Muscle of back (tissue), 13 donors: ENCODE measurements at places on chromosomes 5 and 9.

DNA sequence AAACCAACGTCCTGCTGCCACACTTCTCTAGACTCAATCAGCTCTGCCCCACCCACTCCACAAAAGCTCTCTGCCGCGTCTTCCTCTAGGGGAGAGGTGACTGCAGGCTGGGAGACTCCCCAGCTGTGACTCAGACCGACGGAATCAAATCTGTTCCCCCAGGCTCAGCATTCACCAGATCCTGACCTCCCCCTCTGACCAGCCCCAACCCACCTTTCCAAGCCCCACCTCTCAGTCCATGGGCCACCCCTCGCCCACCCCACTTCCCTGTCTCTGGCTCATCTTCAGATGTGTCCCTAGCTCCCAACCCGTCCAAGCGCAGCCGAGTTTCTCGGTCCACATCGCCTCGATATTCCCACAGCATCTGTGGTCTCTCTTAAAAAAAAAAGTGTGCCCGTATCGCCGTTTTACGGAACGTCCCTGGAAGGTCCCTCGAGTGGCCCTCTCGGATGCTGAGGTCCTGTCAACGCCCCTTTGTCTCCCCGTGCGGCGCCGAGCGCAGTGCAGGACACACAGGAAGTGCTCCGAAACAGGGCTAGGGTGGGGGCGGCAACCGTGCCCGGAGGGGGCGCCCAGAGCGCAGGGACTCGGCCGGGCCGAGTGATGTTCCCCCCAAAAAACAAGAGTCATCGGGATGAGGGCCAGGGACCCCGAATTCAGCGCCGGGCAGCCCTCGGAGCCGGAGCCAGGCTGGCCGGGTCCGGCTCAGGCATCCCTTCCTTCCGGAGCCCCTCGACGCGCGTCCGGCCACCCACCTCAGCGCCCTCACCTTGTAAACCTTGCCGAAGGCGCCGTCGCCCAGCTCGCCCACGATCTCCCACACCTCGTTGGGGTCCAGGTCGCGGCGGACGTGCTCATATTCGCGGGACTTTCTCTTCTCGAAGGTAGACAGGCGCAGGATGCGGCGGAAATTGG is 649 bp downstream of the STK10 start:
- peak; percentile 34 for DNase-seq

- no peak for DNase-seq
Observed at GRCh38 chr5:135697251-135697958, 118.6 kb upstream of the CXCL14 start.

DNA sequence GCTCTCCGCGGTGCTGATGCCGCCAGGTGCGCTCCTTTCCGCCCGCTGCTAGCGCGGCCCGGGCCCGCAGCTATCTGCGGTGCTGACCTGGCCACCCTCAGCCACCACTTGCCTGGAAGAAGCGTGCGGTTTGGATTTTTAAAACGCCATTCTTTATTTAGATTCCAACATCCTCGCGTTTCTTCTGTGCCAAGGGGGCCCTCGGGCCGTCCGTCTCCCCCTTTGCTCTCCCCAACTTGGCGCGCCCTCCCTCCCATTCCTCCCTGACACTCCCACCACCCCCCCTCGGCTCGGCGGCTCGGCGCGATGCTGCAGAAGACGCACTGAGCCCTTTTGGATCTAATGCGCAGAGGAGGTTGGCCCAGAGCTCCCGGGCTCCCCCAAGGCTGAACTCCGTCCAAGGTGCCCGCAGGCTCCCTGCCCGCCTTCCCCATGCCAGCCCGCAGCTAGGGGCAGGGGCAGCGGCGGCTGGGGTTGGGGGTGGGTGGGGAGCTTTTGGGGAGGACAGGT is at the start of gene BARHL1:
Gene BARHL1, plus strand, starts transcription at position 331 of the 510 bp plus-strand sequence. CDS start 192 bp downstream, outside the sequence.
- no peak for DNase-seq

- no peak for DNase-seq
Observed at GRCh38 chr9:90408659-90409058, 234.0 kb downstream of the DIRAS2 start.

DNA sequence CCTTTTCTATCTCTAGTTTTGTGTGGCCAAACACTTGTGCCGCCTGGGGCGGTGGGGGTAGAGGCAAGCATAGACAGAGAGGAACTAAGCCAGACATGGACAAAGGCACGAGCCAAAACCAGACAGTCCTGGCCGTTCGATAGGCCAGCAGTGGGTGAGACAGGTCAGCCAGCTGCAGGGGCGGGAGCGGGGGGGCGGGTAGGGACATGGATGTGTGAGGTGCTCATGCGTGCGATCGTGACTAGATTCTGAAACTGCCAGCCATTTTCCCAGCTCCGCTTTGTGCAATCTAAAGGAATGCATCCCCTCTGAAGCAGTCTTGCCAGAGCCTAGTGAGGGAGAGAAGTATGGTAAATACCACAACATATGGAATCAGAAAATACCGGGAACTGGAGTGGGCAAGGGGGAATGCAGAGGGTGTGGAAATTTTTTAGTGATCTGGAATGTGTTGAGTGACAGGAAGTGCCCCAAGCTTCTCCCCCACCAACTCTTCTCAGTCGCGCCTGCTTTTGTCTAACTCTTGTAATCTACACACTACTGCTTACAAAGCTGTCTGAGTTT is 111.9 kb downstream of the NR6A1 start:
- peak; percentile 96 for DNase-seq

GRCh38 chr5:169637549-169638121 is 560 bp downstream of the DOCK2 start:
- DNase-seq: no peak

- no peak for DNase-seq
Observed at GRCh38 chr9:137279741-137280473, 2.4 kb downstream of the TOR4A start.

- no peak for DNase-seq
Observed at GRCh38 chr5:39040875-39041274, 33.3 kb downstream of the RICTOR start.
